Heart right ventricle (tissue), 16 donors: ENCODE measurements at places on chromosomes 2 and 18. TPM values are rescaled to one million over a fixed set of nuclear protein-coding genes. Genes with fewer than 3 reads are reported as not detected.
A peak's percentile ranks its signal among the peaks of the same experiment; 100 is the strongest.

SP5 gene
- 0.88 TPM for total RNA-seq

DNA sequence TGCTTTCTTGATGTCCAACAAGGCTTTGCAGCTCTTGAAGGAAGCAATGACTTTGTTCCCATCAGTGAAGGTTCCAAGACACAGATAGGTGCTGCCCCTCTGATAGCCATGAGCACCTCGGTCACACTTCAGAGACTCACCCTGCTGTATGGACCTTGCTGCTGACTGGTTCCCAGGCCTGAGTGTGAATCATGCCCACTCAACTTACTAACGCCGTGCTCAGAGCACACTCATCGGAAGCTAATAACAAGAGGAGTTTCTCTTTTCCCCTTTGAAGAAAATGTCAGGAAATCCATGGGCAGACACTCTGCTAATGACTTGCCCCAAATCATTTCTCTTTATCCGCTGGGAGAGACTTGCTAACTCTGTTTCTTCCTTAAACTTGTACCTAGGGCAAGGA is 83.8 kb upstream of the ARL4C start:
- no peak overlapping the region for H3K27ac ChIP-seq
- peaks cover 2% of the 10 kb centered on the region for H3K27me3 ChIP-seq
- no peak overlapping the region for H3K4me3 ChIP-seq
- no peak for DNase-seq

- no peak overlapping the region for H3K4me3 ChIP-seq
- DNase-seq, result no peak
- no peak overlapping the region for H3K27ac ChIP-seq
- no peaks in the 10 kb centered on the region for H3K36me3 ChIP-seq
- H3K27me3 ChIP-seq, result no peaks in the 10 kb centered on the region
- no peaks in the 10 kb centered on the region for H3K4me1 ChIP-seq
These were observed 65.1 kb upstream of the TGIF1 start for GRCh38 chr18:3384664-3385563.

DNA sequence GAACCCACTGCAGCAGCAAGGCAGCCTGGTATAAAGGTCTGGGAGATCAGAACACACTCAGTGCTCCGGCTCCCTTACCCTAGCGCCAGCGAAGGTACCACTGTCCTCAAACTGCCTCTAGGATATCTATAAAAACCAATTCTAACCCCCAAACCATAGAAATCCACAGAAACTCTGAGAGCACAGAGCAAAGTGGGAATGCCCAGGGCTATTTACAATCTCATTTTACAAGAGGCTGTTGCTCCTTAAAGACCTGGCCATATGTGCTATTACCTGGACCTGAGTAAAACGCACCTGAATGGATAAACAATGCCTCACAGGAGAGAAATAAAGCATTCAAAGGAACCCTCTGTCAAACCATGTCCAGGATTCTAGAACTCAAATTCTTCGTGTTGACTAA is 4.3 kb downstream of the STK39 start:
- peaks cover 67% of the 10 kb centered on the region for H3K4me1 ChIP-seq
- DNase-seq, result no peak
- no peaks in the 10 kb centered on the region for H3K27me3 ChIP-seq
- H3K27ac ChIP-seq, result no peak overlapping the region

CFAP65 gene
- total RNA-seq, result not detected

- no peak overlapping the region for H3K4me3 ChIP-seq
- no peaks in the 10 kb centered on the region for H3K27me3 ChIP-seq
- no peaks in the 10 kb centered on the region for H3K36me3 ChIP-seq
These were observed 320.1 kb upstream of the KYNU start for GRCh38 chr2:142557391-142557790.

DNA sequence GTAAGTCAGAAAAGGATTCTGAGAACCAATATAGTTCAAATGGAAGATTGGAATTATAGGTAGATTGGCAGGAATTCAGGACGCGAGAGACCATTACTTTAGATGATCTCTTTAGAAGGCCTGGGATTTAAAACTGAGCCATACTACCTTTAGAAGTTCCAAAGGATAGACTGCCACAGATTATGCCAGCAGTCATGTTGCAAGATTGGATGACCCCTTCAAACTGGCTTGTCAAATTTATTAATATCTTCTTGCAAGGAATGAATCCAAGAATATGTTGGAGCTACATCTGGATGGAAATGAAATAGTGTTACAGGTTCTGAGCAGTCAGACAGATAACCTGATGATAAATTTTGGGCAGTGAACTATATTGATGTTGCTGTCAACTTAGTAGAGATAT is 22.0 kb downstream of the BABAM2 start:
- no peaks in the 10 kb centered on the region for H3K36me3 ChIP-seq
- H3K27ac ChIP-seq, result no peak overlapping the region
- no peaks in the 10 kb centered on the region for H3K27me3 ChIP-seq
- H3K4me3 ChIP-seq, result no peak overlapping the region
- DNase-seq, result no peak

STPG4 gene
- not detected for total RNA-seq

CCDC178 gene
- not detected for total RNA-seq

DNA sequence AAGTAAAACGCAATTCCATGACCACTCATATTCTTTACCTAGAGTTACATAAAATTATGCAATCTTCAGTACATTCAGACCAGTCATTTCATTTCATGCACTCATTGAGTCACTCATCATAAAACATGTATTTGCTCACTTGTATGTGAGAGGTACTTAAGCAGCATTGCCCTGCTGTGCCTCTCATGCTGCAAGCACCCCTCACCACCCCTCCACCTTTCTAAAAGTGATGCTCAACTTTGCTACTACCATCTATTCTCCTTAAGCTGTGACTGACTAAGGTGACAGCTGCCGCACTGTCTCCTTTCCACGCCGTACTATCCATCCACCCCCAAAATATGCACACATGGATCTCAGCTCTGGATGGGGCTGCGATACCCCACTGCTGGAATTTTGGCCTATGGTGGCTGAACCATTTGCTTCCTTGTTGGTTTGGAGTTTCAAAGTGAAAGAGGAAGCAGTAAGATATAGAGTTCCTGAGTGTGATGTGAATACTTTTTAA is 7.2 kb downstream of the ARHGAP25 start:
- no peaks in the 10 kb centered on the region for H3K36me3 ChIP-seq

DNA sequence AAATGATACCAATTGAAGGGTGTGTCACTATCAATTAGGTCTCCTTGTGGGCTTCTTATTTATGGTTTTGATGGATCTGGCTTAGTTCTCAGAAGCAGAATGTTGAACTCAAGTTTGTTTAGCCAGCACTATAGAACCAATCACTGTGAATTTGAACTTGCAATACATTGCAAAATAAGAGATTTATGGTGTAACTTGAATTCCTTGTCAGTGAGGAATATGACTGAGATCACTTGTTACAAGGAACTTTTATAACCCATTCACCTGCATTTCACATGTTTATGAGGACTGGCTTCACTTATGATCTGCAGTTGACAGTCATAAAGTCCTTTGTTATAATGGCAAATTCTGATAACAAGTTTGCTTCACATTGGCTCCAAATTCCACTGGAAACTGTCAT is 9.8 kb downstream of the GATA6 start:
- no peak for DNase-seq
- H3K27ac ChIP-seq, result peak overlapping the region; percentile 99
- H3K4me1 ChIP-seq, result peaks cover 10% of the 10 kb centered on the region
- peak overlapping the region; percentile 77 for H3K4me3 ChIP-seq
- peaks cover 60% of the 10 kb centered on the region for H3K36me3 ChIP-seq
- peaks cover 62% of the 10 kb centered on the region for H3K27me3 ChIP-seq

PAX3 gene
- not detected for total RNA-seq

TP53I3 gene
- 14.2 TPM for total RNA-seq

GRCh38 chr2:34747643-34748042 is 1148.5 kb upstream of the FAM98A start:
- H3K4me3 ChIP-seq, result no peak overlapping the region
- H3K27ac ChIP-seq, result no peak overlapping the region

HRH4 gene
- total RNA-seq, result not detected

NT5DC4 gene
- not detected for total RNA-seq

DNA sequence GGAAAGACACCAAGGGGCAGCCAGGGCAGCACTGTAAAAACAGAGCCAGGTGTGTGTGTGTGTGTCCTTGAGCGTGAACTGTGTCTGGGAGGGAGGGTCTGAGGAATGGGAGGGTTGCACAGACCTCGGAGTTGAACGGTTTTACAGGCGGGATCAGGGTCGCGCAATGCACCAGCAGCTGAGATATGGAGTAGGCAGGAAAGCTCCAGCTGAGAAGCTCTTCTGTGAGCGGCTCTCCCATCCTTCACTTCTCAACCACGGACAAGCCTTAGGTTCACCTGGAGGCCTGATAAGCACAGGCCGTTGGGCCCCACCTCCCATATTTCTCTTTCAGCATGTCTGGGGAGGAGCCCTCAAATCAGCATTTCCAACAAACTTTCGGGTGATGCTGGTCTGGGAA is 12.1 kb downstream of the SERTAD2 start:
- no peak for DNase-seq
- H3K4me1 ChIP-seq, result peaks cover 81% of the 10 kb centered on the region
- H3K4me3 ChIP-seq, result no peak overlapping the region

DSG2 gene
- 36.7 TPM for total RNA-seq

DAW1 gene
- not detected for total RNA-seq

TMBIM1 gene
- total RNA-seq, result 99.1 TPM

SNORC gene
- total RNA-seq, result 0.78 TPM

DNA sequence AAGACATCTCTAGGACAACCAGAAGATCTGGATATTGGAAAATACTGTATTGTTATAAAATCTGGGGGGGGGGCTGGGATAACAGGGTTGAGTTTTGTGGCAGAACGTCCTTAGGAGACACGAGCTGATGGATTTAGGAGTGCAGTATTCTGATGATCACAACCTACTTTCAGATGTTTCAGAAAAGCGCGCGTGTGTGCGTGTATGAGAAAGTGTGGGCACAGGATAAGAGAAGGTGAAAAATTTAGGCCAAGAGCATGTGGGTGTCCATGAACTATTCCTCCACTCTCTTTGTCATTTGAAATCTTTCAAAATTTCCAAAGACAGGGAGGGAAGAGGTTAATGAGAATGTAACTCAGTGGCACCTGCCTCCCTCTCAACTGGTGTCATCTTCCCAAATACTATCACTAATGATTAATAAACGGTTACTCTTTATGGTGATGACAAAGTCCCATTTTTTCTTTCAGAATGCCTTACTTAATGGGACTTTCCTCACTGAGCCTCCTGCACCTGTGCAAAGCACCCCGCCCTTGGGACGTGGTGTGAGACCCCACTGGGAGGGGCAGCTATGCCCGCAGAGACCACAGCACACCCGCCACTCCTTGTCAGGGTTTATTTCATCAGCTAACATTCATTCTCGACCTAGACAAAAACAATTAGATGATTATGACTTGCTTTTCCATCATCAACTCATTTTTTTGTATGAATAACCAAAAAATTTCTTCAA is 53.6 kb downstream of the HS6ST1 start:
- H3K36me3 ChIP-seq, result no peaks in the 10 kb centered on the region
- H3K27me3 ChIP-seq, result no peaks in the 10 kb centered on the region
- H3K4me3 ChIP-seq, result no peak overlapping the region
- no peak overlapping the region for H3K27ac ChIP-seq
- no peak for DNase-seq

DNA sequence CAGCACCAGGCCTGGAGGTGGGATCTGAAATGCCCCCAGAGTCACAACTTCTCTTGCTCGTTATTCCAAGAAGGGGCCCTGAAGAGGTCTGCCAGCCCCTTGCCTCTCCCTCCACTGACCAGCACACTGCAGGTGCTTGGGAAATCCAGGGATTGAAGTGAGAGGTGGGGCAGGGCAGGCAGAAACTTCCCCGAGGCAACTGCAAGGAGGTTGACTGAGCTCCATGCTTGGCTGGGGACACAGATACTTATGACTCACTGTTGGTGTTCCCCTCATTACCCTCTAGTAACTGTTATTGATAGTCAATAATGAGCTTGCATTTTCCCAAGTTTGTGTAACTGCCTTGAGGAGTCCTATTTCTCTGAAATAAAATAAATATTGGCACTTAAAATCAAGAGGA is 47.5 kb downstream of the MARCO start:
- peaks cover 27% of the 10 kb centered on the region for H3K27me3 ChIP-seq
- DNase-seq, result no peak

GRCh38 chr2:227871375-227871791 is at the start of gene DAW1:
TSS of gene DAW1 (plus strand) at chr2:227871631. CDS start at chr2:227871690, 59 bp downstream.
- peaks cover 19% of the 10 kb centered on the region for H3K27me3 ChIP-seq
- no peaks in the 10 kb centered on the region for H3K36me3 ChIP-seq
- DNase-seq, result peak; percentile 70
- H3K4me3 ChIP-seq, result no peak within 1 kb of the TSS
- no peak within 1 kb of the TSS for H3K27ac ChIP-seq
- no peaks in the 10 kb centered on the region for H3K4me1 ChIP-seq

RIT2 gene
- not detected for total RNA-seq

DNA sequence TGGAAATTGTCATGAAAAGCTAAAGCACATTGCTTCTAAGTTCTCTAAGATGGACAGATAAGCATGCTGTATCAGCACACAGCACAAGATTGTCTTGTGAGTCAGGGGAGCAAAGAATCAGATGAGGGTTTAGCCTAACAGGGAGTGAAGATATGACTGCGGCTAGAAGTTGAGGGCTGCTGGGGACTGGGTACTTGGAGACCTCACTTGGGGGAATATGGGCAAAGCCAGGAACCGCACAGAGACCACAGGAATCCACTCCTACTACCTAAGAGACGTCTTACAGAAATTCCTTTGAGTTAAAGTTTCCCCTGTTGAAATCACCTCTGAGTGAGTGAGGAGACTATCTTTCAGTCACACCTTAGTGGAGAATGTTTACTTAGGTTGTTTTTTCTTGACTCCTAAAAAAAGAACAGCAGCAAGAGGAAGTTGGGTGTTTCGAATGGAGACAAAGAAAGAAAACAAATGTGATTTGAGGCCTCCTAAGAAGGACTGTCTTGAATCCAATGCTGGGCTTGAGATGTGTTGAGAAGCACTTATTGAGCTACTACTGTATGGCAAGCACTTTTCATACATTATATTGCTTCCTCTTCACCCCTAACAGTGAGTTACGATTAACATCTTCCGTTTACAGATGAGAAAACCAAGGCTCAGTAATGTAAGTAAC is 100.7 kb downstream of the ANKRD44 start:
- H3K4me3 ChIP-seq, result no peak overlapping the region
- DNase-seq, result no peak
- no peak overlapping the region for H3K27ac ChIP-seq
- no peaks in the 10 kb centered on the region for H3K27me3 ChIP-seq
- H3K4me1 ChIP-seq, result peaks cover 42% of the 10 kb centered on the region

- H3K27ac ChIP-seq, result no peak overlapping the region
- no peaks in the 10 kb centered on the region for H3K27me3 ChIP-seq
- H3K4me3 ChIP-seq, result no peak overlapping the region
- H3K4me1 ChIP-seq, result no peaks in the 10 kb centered on the region
These were observed 154.6 kb downstream of the ERBB4 start for GRCh38 chr2:212384027-212384426.

DNA sequence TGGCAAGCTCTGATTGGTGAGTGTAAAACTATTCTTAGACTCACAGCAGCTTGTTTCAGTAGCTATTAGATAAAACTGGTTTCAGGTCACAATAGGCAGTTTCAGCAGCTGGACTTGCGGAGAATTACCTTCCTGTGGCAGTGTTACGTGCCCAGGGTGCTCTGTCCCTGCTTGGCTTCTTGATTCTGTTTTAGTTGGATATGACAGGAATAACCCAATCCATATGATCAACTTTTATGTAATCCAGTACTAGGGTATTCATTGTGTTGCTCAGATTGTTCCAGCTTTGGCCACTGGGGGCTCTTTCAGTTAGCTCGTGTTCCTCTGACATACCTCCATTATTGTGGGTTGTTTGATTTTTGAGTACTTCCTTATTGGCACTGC is 43.1 kb downstream of the INPP4A start:
- peaks cover 94% of the 10 kb centered on the region for H3K4me1 ChIP-seq
- H3K27ac ChIP-seq, result peak overlapping the region; percentile 52
- H3K27me3 ChIP-seq, result no peaks in the 10 kb centered on the region
- no peaks in the 10 kb centered on the region for H3K36me3 ChIP-seq

INHBB gene
- 3.6 TPM for total RNA-seq

GRCh38 chr2:120305937-120306490 is 39.9 kb upstream of the INHBB start:
- H3K4me1 ChIP-seq, result no peaks in the 10 kb centered on the region
- no peak overlapping the region for H3K27ac ChIP-seq
- no peak for DNase-seq

FAP gene
- total RNA-seq, result 4.2 TPM
